ENCODE measurements at places on chromosomes 2 and 18.

- DNase-seq: no peak
Observed at GRCh38 chr18:35578936-35579335, 2.6 kb upstream of the GALNT1 start.

GRCh38 chr18:34608064-34608463, 102.0 kb upstream of the DTNA start:
- DNase-seq: no peak

DNA sequence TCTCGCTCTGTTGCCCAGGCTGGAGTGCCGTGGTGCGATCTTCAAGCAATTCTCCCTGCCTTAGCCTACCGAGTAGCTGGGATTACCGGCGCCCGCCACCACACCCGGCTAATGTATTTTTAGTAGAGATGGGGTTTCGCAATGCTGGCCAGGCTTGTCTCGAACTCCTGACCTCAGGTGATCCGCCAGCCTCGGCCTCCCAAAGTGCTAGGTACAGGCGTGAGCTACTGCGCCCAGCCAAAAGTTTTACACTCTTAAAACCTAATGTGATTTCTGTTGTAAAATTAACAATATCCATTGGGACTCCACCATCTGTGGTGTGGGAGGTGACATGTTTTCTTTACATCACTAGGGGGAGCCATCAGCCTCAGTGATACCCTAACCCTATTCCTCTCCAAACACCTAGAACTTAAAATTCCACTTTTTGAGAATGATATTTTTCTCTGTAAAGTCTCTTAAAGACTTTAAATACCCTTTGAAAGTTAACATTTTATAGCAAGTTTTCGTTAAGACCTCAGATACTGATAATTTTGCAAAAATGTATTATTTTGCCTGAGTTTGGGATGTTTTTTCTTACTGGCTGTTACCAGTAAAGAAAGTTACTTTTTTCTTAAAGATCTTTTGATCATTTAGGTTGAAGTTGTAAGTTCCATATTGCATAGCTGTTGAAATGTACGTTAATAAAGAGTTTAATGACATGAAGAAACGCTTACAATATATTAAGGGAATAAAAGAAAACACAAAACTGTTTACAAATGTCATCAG, 11.6 kb upstream of the EIF2AK2 start:
- DNase-seq: peak; percentile 73

DNA sequence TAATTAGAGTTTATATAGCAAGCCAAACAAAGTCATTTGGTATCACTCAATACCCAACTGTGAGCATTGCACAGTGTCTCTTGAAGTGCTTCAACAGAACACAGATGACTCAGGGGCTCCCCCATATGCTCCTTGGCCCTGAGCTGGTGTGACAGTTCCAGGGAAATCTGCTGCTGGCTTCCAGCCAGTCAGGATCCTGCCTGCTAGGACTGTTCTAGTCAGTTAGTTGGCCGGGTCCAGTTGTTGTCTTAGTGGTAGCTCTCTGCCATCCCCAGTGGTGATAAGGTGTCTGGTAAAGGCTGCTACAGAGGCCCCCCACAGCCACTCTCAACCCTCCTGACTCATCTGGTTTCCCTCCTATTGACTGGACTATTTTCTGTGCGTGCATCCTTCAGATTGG, 100.3 kb downstream of the IRS1 start:
- DNase-seq: no peak

DNA sequence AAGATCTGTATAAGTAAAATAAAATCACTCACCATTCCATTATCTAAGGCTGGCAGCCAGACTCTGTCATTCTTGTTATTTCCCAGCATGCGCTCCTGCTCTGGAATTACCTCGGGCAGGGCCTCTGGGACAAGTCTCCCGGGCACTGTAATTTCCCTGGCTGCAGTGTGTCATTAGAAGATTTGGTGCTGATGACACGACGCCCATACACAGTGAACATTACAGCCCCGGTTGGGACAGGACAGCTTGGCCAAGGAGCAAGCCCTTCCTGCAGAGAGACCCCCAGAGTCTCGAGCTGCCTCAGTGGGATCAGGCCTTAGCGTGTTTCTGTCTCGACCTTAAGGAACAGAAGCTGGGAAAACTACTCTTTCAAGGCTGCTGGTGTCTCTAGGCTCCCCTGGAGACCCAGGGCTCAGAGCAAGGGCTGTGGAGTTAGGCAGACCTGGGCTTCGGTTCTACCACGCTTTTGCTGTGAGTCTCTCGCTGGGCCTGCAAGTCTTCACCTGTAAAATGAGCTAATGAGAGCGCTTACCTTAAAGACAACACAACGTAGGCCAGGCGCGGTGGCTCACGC, 39.7 kb downstream of the SMAD7 start:
- DNase-seq: no peak

DNA sequence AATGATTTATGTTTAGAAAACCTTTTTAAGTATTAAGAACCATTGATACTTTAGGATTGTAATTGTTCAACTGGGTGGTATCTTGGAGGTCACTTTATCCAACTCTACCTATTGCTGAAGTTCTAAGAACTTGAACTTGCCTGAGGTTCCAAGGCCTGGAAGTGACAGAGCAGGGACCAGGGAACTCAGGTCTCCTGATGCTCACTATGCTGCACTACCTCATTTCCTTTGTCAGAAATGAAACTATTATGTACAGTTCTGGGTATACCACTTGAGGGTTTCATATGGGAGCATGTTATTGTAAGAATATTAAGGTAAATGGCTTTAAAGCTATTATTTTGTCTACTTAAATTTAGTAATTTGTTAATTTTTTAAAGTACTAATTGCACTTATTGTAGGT, 3.0 kb downstream of the MBD5 start:
- peak; percentile 37 for DNase-seq

- no peak for DNase-seq
Observed at GRCh38 chr2:2656115-2657011, 325.3 kb upstream of the MYT1L start.

DNA sequence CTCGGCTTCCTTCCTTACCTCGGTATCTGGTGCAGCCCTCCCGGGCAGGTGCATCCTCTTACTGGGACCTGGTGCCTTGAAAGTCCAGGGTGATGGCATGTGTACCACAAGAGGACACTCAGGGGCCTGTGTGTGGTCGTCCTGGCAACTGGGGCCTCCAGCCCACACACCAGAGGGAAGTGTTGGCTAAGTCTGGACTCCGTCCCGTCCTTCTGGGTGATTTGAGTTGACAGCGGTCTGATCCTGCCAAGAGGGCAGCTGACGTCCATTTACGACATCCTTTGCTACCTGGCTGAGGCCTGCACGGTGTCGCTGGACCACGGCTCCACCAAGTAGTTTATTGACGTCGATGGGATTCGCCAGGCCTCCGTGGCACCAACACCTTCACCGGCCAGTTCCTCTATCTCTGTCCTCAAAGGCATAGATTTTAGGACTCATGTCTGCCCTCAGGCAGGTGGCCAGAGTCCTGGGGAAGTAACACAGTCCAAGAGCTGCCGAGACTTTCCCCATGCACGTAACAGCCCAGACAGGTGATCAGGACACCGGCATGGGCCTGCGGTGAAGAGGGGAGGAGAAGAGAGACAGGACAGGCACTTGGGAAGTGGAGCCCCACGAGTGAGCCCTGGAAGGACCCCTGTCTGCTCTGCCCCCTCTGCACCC, 186.0 kb upstream of the HDAC4 start:
- DNase-seq: no peak

- DNase-seq: no peak
Observed at GRCh38 chr18:59569390-59569791, 127.8 kb downstream of the CCBE1 start.

GRCh38 chr2:37634914-37635503, 36.4 kb downstream of the CDC42EP3 start:
- no peak for DNase-seq

- no peak for DNase-seq
Observed at GRCh38 chr18:68738564-68738963, 23.7 kb upstream of the TMX3 start.

DNA sequence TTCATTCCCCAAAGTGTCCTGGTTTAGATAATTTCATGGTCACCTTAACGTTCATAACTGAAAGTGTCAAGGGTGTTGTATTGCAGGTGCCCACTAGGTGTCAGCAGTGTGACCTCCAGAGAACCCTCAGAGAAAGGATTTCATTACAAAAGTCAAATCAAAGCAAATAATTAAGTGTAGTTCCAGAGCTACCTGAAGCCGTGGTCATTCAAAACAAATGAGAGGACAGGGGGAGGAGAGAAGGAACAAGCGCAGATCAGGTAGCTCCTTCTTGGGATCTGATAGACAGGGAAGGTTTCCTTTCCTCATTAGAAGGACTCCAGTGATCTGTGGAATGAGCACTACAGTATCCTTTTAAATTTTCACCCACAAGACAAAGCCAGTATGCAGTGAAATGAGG, at the start of gene SLC9A4:
TSS of gene SLC9A4 (plus strand) at position 207 of the 400 bp plus-strand sequence. CDS start 534 bp downstream, outside the sequence.
- DNase-seq: peak; percentile 75

DNA sequence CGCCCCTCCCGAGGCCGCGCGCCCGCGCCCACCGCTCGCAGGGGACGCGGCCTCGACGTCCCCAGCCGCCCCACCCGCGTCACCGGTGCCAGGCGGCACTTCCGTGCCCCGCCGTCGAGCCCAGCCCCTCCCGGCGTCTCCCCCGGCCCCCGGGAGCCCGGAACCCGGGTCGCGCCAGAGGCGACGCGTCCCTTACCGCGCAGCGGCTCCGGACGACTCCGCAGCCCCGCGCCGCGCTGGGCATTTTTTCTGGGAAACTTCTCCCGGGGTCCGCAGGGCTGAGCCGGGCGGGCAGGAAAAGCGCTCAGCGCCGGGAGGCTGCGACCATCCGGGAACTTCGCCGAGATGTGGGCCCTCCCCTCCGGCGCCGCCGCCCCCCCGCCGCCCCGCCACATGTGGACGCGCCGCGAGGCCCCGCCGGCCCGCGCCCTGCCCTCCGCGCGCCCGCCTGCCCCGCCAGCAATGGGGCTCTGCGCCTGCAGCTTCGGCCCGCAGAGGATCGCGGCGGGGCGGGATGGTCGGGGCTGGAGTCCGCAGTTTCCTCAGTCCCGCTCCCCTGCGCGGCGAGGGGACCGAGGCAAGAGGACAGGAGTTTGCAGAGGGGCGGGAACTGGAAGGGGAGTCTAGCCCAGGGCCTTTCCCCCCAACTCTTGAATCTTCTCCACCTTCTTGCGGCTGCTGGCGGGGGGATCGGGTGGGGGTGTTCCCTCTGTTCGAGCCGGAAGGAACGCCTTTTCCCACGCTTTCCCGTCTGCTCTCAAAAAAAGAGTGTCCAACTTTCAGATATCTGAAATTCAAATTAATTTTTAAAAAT, 81.5 kb downstream of the CHRNA1 start:
- peak; percentile 70 for DNase-seq

GRCh38 chr2:636641-637405, 40.4 kb downstream of the TMEM18 start:
- peak; percentile 75 for DNase-seq

DNA sequence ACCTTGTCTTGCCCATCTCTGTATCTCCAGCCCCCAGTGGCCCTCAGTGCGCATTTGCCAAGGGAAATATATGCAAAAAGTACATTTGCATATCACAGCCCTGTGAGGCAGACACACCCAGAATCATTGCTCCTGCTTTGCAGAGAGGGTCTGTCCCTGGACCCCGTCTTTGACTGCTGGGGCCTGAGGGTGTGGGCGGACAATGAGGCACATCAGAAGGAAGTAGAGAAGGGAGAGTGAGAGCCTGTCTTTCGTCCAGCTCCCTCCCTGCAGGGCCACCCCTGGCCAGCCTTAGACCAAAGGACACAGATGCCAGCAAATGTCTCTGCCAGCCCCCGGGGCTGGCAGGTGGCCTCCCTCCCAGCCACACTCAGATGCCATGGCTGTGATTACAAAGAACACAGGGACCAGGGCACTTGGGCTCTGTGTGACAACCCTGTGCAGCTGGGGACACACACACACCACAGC, 516.2 kb upstream of the MYT1L start:
- DNase-seq: no peak

DNA sequence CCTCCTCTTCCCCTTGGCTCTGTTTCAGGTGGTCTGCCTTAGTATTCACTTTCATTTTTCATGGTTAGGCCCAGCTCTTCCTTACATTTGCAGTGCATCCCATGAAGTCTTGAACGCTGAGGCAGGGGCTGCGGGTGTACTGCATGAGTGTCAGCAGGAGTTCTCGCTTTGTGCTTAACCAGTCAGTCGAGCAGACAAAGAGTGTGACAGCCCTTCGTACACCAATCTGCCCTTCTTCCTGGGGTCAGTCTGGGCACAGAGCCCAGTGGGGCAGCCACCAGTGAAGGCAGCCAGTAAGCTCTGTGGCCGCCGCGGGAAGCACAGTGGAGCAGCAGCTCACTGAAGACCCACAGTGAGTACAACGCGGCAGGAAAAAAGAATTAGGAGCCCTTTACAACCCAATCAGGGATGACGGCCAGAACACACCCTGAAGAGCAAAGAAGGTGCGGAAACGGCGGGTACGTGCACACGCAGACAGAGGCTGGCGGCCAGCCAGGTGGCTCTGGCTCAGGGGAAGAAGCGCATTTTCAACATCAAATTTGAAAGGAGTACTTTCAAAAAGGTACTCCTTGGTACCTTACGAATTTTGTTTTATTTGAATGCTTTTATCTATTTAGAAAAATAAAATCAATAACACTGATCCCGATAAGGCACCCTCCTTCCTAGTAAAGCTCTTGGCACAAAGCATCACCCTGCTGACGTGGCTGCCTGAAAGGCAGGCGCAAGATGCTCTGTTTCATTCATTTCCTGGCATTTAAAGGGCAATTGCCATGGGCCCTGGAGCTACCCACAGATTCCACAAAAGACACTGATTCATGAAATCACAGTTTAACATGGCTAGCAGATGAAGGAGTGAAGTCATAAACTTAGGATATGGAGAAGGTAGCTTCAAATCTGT, 47.0 kb upstream of the SEMA4C start:
- DNase-seq: no peak

GRCh38 chr2:26870585-26871095, 22.7 kb downstream of the DPYSL5 start:
- DNase-seq: no peak

GRCh38 chr2:207333599-207334300, 168.0 kb upstream of the KLF7 start:
- DNase-seq: no peak

- DNase-seq: no peak
Observed at GRCh38 chr18:33532978-33533377, 45.0 kb upstream of the ASXL3 start.

- peak; percentile 71 for DNase-seq
Observed at GRCh38 chr18:70781860-70782453, 493.1 kb downstream of the SOCS6 start.

DNA sequence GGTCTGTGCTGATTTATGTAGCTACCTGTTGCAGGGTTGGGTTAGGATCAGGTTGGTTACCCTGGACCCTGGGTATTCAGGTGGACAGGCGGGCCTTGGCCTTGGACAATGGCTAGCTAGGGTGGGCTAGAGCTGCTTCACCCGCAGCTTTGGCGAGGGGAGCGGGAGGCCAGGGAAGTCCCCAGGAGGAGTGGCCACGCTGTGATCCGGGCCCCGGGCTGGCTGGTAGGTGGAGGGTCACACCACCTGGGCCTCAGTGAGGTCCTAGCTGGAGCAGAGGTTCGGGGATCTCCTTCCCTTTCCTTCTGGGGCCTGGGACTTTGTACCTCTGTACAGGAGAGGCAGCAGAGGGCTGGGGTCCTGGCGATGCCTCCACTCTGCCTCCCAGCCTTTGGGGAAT, 9.8 kb downstream of the RTP5 start:
- no peak for DNase-seq

GRCh38 chr2:240528406-240529040, 29.3 kb downstream of the ANKMY1 start:
- DNase-seq: no peak

All from dermis blood vessel endothelial cell (primary cell).